ENCODE measurements at places on chromosomes 12 and 14.

- no peak for DNase-seq
Observed at GRCh38 chr12:3110578-3110977, 33.4 kb downstream of the TSPAN9 start.

- DNase-seq = no peak
Observed at GRCh38 chr12:45549337-45549902, 180.1 kb upstream of the ARID2 start.

- no peak for DNase-seq
Observed at GRCh38 chr14:94660306-94660946, 48.2 kb downstream of the SERPINA3 start.

GRCh38 chr12:4174417-4174816 lies 99.1 kb upstream of the CCND2 start:
- no peak for DNase-seq

- DNase-seq = no peak
Observed at GRCh38 chr12:9244894-9245293, 36.7 kb upstream of the PZP start.

DNA sequence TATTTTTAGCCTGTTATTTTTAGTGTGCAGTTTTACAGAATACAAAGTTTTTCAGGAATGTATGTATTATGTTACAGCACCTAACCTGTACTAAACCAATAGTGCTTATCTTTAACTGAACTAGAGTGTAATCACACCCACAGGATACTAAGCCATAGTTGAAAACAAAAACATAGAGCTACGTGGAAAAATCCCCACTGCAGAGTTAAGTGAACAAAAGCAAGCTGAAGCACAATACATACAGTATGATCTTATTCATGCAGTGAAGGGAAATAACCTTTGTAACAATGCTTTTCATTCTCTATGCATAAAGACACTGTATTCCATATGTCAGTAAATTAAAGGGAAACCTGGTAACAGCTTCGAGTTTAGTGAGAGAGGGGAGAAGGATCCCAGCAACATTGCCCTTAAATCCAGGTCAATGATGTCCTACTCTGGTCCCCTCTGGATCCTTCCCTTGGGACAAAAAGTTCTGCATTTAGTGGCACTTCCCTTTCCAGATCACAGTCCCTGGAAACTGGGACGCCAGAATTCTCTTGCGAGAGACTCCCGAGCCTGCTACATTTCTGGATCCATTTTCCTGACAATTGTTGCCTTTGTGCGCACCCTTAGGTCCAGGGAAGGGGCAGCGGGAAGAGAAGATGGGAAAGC lies 121.3 kb upstream of the CCND2 start:
- no peak for DNase-seq
